ENCODE measurements at places on chromosomes 7 and 10.

DNA sequence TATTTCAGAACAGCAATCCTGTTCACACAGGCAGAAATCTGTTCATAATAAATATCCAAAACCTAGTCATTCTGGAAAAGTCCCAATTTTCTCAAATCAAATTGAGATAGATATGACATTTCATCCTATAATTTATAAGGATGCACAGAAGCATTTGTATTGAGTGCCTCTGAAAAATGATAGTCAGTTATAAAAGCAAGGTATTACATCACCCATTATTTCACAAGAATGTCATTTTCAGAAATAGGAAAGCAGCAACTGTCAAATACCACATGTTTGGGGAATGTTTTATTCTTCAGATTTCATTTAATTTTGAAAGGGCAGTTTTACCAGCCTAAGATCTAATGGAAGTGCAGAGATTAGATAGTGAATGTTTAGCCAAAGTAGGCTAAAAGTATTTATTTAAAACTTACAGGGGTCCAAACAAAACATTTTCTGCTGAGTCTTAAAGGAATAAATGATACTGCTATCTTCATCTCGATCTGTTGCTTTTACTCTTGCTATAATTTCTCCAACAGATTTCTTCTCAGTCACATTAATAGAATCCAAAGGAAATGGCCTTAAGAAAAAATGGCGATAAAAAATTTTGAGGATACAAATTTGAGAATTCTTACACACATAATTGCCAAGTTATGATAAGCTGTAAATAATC lies 185.8 kb downstream of the HGF start:
- DNase-seq = no peak

- DNase-seq = no peak
Observed at GRCh38 chr7:369476-370258, 79.7 kb downstream of the FOXL3 start.

DNA sequence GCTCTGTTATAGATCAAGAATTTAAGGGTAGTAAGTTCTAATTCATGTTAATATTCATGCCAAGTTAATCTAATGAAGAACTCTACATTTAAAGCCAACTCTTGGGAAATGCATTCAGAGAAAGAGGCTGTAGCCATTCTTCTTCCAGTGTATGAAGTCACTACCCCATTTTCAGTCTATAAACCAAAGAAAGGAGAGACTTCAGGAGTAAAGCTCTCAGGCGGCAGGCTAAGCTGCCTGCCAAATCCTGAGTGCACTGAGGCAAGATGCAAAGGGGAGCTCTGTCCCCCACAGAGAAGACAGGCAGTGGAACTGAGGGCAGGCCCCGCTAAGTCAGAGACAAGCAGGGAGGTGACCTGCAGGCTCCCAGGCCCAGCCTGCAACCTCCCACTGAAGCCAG lies 41.5 kb downstream of the SLIT1 start:
- DNase-seq = no peak

DNA sequence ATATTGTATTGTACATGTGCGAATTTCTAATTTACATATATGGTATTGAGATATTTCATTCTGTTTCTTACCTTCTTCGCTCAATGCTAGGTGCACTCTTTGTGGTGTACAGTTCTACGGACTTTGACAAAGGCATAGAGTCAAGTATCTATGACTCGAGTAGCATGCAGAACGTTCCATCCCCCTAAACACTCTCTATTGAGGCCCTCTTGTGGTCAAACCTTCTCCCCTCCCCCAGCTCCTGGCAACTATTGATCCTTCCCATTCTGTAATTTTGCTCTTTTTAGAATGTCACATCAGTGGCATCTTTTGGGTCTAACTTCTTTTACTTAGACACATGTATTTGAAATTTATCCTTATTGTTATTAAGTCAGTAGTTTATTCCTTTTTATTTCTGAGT lies 30.7 kb upstream of the GDF10 start:
- DNase-seq = no peak

DNA sequence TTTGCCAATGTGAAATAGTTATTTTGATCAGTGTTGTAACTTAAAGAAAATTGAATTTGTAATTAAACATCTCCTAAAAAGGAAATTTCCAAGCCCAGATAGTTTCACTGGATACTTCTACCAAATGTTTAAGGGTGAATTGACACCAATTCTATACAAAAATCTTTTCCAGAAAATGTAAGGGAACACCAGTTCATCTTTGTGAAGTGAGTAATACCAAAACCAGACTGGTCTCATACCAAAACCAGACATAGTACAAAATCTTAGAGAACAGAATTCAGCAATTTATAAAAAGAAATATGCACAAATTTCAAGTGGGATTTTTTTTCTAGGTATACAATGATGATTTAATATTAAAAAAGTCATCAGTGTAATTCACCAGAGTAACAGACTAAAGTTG lies 86.0 kb upstream of the ZNF32 start:
- no peak for DNase-seq

- DNase-seq = no peak
Observed at GRCh38 chr10:44326474-44327030, 58.3 kb downstream of the CXCL12 start.

- no peak for DNase-seq
Observed at GRCh38 chr7:19587291-19587690, 121.5 kb downstream of the POLR1F start.

GRCh38 chr10:10338339-10338738 lies 679.3 kb upstream of the CELF2 start:
- no peak for DNase-seq

- DNase-seq = no peak
Observed at GRCh38 chr7:20913853-20914252, 127.2 kb upstream of the SP8 start.

GRCh38 chr10:91238191-91238590 lies 17.7 kb downstream of the PCGF5 start:
- DNase-seq = no peak

- DNase-seq = no peak
Observed at GRCh38 chr7:16926283-16926682, 44.5 kb upstream of the AGR3 start.

DNA sequence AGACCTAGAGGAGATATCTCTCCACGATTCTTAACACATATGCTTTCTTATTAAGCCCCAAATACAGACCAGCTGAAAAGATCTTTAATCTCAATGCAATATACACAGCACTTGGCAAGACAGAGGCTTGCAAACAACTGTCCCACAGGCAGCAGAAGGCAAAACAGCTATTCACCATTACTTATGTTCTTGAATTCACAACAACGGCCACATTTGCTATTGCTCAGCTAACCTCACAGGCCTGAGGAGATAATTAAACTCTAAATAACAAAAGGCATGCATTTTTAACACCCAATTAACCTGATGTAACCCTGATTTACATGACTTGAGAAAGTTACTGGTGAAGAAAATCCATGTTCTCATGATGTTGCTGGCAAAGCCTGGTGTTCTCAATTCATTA lies 216.4 kb downstream of the CRPPA start:
- no peak for DNase-seq

- DNase-seq = no peak
Observed at GRCh38 chr10:109913306-109913892, 9.9 kb downstream of the XPNPEP1 start.

DNA sequence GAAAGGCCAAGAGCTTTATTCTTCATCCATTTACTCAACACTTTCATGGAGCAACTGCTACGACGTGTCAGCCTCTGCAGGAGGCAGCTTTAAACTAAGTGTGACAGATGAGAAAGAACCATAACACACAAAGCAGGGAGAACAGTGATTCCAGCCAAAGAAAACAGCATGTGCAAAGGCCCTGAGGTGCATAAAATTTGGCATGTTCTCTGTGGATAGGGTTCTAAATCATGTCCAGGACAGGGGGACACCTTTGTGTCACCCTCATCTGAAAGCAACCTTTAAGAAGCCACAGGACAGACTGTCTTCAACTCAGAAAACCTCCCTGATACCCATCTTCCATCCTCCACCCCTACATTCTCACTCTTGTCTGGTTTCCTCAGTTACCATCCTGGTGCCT lies 116.6 kb downstream of the KCNMA1 start:
- no peak for DNase-seq

- no peak for DNase-seq
Observed at GRCh38 chr7:75814407-75814947, 871 bp upstream of the CCL24 start.

DNA sequence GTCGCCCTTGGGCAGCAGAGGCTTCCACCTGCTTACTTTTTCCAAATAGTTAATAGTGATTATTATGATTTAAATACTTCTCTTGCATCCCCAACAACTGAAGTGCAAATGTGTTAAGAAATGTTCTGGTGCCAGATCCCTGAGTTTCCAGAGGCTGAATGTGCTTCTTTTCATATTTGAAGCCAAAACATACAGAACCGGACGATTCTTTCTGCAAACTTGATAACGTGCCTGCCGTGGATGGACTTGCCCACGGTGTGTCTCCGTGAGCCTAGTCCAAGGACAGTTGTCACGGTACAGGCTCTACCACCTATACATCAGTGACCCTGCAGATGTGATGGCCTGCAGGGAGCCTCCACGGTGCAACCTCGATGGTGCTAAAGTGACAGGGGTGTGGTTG lies 198.6 kb upstream of the LYZL2 start:
- no peak for DNase-seq

DNA sequence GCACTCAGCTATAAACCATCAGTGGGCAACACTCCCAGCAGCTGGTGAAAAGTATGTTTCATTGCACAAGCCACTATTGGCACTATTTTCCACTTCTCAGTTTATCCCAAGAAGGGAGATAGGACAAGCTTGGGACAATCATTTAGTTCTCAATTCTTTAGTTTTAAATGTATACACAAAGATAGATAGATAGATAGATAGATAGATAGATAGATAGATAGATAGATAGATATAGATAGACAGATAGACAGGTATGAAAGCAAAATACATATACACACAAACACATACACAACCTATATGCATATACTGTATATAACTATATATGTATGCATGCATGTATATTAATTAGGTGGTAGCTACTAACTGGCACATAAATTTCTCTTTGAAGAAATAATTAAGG lies 411.6 kb upstream of the KCND2 start:
- DNase-seq = no peak

DNA sequence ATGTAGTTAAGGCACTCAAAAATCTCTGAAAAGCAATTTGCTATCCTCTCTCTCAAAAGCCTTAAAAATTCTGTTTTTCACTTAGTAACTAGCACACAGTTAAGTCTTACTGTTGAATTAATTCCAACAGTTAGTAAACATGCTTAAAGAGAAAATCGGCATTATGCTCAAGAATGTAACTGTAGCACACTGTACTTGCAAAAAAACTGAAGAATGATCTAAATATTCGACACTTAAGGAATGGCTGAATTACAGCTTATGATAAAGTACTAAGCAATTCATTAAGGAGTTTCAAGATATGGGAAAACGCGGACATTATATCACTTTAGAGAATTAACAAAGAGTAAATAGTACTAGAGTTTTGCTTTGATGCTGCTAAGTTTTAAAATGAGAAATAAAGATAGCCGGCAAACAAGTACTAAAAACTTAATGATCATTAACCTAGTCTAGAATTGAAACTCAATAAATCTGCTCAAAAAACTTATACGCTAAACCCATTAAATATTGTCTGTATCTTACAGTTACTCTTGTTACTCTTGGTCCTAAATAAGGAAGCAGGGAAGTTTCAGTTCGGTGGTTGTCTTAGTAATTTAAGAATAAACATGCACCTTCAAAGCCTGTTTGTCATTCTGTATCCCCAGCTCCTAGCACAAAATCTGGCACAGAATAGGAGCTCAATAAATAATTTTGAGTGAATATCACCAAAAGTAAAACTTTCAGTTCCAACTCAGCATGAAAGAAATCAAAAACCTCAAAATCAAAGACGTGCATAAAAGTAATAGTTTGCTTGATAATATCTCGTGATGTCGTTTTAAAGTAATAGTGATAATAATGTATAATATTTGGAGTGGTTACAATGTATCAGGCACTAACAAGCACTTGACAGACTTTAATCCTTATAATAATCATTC lies 1.2 kb downstream of the TRDMT1 start:
- peak; percentile 28 for DNase-seq

GRCh38 chr10:4819707-4820106 lies 6.3 kb upstream of the AKR1E2 start:
- no peak for DNase-seq

DNA sequence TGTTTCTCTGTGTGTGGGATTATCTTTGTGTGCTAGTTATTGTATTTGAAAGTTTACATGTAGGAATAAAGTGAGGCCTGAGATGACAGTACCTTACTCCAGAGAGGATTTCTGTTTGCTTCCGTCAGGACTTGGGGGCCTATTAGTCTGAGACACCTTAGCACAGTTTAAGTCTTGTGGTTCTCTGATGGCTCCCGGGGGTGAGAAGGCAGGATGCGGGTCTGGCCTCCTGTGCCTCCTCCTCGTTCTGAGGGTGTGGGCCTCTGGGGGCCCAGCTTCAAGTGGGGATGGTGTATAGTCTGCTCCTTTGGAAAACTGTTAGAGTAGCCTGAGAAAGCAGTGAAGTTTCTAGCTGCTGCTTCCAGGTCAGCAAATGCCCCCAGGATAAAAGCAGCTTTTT lies 12.4 kb downstream of the MTURN start:
- no peak for DNase-seq

DNA sequence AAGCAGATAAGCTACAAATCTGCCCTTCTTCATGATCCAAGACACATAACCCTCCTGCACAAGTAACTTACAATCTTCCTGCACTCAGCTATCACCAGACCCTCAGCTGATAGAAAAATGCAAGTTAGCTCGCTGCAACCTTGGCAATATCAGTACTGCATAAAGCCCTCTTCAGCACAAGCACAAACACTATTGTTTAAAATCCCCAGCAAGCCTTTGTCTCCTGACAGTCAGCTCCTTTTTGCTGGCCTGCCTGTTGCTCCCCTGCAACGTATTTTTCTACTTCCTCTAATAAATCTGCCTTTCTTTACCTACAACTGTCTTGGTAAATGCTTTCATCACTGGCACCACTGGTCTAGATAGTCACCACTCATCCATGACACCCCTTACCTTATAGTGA lies 59.8 kb downstream of the BAMBI start:
- no peak for DNase-seq

DNA sequence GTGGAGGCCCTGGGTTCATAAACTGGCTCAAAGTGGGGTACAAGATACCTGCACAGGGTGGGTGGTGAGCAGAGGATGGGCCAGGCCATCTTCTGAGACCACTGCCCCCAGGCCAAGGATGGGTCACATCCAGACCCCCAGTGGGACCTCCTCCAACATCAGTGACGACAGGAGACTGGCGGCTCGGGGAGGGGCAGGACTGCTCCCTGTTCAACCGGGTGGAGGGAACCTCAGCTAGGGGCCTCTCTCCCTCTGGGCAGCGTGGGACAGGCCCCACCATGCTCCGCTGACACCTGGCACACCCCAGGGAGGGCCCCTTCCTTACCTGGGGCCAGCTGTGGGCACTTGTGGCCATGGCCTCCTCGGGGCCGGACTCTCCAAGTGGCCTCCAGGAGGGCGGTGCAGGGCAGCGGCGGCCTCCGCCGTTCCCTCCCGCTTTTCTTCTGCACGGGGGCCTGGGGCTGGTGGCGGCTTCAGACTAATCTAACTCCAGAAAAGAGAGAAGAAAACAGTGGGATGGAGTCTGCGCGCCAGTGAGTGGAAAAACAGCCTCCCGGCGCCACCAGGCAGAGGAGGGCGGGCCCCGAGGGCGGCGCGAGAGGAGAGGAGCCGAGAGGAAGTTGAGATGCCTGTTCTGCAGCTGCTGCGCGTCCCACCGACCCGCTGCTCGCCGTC lies at the start of gene CALHM2:
TSS of gene CALHM2 (minus strand) at position 540 of the 675 bp plus-strand sequence. CDS start 2,429 bp downstream, outside the sequence.
- peak; percentile 43 for DNase-seq
